ENCODE measurements at places on chromosomes 16 and 17.

GRCh38 chr17:49388290-49388640 lies 26.2 kb upstream of the ZNF652 start:
- DNase-seq: no peak

DNA sequence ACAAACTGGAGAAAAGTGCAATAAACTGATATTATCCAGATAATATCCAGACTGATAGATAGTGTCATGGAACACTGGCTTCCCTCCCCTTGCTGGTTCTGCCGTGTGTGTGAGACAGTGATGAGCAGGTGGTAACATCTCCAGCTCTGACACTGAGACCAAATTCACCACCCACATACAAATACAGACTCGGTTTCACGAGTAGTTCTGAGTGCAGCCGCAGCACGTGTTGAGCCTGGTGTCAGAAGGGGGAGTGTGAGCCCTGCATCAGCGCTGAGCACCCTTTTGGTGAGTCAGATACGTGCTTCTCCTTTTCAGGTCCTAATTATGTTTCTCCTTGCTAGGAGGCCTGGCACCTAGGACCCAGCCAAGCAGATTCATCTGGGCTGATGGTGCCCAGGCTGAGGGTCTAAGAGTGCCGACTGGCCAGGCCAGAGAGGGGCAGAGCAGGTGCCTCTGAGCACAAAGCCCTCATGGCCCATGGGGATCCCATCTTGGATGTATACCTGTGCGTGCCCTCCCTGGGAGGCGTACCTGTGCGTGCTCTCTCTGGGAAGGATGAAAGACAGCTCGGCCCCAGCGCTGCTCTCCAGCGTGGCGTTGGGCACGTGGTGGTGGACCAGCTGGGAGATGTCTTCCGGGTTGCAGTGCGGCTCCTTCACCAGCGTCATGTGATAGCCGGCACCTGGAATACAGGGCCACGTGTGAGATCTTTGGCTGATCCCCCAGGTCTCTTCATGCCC lies 27.3 kb upstream of the RNPS1 start:
- DNase-seq: no peak

GRCh38 chr16:900211-900610 lies 70.6 kb downstream of the LMF1 start:
- DNase-seq: no peak

DNA sequence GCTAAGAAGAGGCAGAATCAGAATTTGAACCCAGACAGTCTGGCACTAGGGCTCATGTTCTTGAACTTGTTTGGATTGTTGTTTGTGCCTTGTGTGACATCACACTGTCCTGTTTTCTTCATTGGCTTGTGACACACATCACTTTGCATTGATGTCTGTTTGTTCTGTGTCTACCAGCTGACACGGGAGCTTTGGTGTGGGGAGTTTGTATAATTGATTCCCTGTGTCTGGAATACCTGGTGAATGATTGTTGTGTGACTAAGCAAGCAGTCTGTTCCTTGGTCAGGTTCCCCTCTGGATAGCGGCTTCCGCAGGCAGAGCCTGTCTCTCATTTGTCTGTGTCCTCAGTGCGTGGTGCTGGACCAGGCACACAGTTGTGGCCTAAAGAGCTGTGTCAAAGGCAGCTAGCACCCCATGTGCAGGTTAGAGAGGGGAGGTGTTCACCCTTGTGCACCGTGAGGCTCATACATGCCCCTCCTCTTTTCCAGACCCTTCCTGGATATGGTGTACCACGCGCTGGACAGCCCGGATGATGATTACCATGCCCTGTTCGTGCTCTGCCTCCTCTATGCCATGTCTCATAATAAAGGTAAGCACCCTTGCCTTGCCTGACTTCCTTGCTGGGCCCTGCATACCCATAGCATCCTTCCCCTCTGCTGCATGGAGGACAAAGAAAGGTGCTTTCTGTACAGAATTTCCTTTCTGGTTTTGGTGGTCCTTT lies 80.1 kb downstream of the CLEC16A start:
- DNase-seq: no peak

DNA sequence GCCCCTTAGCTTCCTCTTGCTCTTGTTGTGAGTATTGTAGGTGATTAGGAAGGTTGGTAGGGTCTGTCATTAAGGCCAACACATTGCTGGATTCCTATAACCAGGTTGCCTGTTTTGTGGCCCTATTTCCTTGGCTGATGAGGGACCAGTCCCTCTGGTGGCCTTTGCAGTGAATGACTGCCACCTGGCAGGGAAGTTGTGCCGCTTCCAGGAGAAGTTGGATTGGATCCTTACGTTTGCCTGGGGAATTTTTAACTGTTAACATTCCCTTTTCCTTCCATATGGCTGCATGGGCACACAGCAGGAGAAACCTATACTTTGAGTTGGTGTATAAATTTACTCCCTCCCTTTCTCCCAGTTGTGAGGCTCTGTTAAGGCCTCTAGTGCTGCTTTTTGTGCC lies 32.4 kb downstream of the LCMT1 start:
- no peak for DNase-seq

DNA sequence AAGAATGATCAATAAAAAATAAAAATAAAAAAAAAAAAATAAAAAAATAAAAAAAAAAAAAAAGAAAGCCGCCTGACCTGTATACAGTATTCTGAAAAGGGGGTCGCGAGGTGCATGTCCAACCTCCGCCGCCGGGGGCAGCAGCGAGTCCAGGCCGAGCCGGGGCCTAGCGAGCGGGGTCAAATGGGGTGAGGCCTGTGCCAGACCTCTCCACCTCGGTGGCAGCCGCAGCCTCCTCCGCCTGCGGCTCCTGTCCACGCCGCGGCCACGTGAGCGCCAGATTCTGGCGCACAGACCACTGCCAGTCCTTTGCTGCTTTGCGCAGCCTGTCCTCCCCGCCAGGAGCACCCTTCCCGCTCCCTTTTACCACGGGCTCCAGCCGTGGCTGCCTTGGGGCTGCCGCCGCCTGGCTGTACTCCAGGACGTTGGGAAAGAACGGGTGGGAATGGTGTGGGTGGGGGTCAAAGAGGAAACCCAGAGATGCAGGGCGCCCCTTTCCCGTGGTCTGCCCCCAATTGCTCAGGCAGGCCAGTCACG lies 2.4 kb upstream of the BCKDK start:
- DNase-seq: no peak

- no peak for DNase-seq
These were observed 249.3 kb downstream of the CEP112 start for GRCh38 chr17:65942592-65942991.

DNA sequence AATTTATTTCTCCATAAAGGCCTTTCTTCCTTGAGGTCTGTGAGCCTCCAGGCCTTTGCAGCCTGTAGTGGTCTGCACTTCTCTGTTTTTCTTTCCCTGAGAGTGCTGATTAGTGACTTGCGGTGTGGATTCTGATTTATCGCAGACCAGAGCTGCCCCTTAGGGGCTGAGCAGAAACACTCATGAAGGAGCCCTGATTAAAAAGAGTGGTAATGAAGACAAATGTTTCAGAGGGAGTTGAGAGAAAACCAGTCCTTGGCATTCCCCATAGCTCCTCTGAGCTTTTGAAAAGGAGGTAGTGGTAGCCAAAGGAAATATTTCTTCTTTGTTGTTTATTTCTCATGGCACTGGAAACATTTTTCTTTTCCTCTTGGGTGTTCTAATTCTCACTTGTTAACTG lies 268.1 kb upstream of the TBX2 start:
- DNase-seq: no peak

GRCh38 chr16:50709980-50710379 lies 16.6 kb downstream of the NOD2 start:
- DNase-seq: no peak

DNA sequence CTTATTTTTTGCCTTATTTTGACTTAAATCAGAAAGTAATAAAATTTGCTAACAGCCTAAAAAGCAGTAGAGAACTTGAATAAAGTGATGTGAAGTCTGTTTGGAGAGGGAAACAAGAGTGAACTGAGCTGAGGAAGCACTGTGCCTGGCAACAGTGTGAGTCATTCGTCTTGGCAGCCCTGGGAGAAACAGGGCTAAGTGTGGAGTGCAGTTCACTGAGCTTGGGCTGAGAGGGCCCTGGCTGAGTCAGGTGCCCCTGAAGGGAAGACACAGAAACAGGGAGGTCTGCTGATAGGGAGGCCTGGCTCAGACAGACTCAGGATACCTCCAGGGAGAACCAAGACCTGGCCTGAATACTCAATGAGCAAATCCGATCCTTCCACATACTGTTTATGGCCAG lies 132.1 kb downstream of the HS3ST4 start:
- DNase-seq: no peak

DNA sequence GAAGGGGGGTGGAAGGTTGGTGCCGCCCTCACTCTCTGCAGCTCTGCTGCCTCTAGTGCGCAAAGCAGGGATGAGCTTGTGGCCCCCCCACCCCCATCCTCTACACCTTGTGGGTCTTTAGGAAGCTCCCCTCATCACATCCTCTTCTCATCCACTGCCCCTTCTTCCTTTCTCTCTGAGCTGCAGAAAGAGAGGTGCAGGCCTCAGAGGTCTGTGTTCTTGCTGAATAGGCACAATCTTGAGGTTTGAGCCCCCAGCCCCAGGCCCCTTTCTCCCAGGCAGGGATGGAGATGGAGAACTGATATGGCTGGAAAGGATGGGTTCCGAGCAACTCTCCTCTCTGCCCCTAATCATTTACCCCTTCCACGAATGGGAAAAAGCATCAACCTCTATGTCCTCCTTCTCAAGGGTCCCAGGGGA lies 2.6 kb downstream of the CACNA1G start:
- no peak for DNase-seq

DNA sequence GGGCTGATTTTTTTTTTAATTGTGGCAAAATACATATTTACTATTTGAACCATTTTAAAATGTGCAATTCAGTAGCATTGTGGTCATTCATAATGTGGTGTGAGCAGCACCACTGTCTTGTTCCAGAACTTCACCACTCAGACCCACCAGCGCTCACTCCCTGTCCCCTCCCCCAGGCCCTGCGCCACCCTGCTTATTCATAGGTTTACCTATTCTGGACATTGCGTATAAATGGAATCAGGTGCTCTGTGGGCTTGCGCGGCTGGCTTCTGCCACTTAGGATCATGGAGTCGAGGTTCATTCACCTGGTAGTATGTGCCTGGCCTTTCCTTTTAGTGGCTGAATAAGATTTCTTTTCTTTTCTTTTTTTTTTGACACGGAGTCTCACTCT lies 59.4 kb downstream of the NT5M start:
- DNase-seq: no peak

DNA sequence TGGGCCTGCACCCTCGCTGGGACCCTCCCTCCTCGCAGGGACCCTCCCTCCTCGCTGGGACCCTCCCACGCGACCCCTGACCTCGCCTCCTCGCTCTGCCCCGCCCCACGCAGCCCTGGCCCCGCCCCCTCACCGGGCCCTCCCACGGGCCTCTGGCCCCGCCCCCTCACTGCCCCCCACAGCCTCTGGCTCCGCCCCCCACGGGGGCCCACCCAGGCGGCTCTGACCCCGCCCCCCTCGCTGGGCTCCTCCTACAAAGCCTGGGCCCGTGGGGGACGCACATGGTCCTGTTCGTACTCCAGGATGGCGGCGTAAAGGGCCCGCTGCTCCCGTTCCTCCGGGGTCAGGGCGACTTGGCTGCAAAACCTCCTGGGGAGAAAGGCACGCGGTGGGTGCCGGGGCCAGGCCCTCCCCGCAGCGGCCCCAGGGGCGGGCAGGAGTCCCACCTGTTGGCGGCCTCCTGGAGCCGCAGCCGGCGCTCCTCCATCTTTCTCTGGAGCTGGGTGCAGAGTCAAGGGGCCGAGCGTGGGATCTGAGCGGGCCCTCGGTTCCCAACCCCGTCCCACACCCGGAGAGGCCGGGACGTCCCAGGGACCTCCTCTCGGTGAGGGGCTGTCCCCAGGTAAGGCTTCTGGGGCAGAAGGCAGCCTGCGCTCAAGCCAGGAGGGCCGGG lies 9.0 kb downstream of the VPS9D1 start:
- no peak for DNase-seq

- no peak for DNase-seq
These were observed 333.1 kb downstream of the FOXL1 start for GRCh38 chr16:86911437-86911958.

- DNase-seq: no peak
These were observed 182.4 kb downstream of the DNAH9 start for GRCh38 chr17:11780621-11781020.

DNA sequence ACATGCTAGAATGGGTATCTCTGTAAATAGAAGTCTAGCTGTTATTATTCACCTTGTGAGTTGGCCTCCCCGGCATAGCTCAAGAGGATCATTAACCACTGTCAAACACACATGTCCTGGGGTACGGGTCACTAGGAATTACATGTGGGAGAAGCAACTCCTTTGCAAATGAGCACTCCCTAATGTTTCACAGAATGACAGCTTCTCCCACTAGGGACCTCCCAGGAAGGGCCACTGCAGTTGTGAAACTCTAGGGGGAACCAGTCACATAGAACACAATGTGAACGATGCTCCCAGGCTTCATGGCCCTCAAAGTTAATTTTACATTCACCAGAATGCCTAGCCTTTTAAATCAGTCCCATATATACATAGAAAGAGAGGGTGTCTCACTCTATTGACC lies 12.4 kb upstream of the ZNF19 start:
- DNase-seq: no peak

GRCh38 chr17:29076722-29077121 lies 33.8 kb downstream of the PIPOX start:
- DNase-seq: no peak

- no peak for DNase-seq
These were observed 20.1 kb downstream of the ORC6 start for GRCh38 chr16:46709469-46710005.

- DNase-seq: no peak
These were observed 13.1 kb upstream of the MRPS23 start for GRCh38 chr17:57862694-57863667.

GRCh38 chr16:18018376-18018775 lies 318.2 kb downstream of the NPIPA8 start:
- DNase-seq: no peak

GRCh38 chr16:27225536-27226360 lies 22.4 kb downstream of the KDM8 start:
- no peak for DNase-seq

- DNase-seq: no peak
These were observed 21.1 kb downstream of the MINK1 start for GRCh38 chr17:4854111-4854681.

DNA sequence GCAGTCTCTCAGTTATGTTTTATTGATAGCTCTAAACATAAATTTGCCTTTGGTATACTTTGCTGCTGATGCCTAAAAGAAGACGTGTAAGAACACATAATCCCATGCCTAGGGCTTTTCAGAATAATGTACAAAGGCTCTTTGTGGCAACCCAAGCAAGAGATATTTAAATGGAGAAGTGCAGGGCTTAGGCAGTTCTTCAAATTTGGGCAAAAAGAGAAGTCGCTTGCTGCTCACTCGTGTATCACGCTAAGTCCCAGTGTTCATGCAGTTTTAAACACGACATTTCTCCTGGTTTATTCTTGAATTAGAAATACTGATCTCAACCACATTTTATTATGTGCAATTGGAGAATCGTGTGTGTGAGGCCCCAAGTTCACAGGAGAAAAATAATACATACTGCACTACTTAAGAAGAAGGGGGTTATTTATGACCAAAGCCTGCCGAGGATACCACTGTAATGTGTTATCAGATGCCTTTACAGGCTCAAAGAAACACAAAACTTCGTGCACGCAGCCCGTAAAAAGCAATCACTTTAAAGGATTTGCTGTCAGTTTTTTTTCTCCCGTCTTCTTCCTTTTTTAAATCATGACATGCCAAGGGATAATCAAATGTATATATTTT lies 22.5 kb upstream of the IRX6 start:
- no peak for DNase-seq

GRCh38 chr17:78904371-78904770 lies 1.4 kb upstream of the CEP295NL start:
- DNase-seq: no peak

- DNase-seq: no peak
These were observed 265.3 kb downstream of the SEC14L1 start for GRCh38 chr17:77405867-77406732.

Measured in left renal cortex interstitium (tissue), 4 donors.